Ascending aorta (tissue), 2 donors: ENCODE measurements at places on chromosomes 1 and 21.
A peak's percentile ranks its signal among the peaks of the same experiment; 100 is the strongest.

DNA sequence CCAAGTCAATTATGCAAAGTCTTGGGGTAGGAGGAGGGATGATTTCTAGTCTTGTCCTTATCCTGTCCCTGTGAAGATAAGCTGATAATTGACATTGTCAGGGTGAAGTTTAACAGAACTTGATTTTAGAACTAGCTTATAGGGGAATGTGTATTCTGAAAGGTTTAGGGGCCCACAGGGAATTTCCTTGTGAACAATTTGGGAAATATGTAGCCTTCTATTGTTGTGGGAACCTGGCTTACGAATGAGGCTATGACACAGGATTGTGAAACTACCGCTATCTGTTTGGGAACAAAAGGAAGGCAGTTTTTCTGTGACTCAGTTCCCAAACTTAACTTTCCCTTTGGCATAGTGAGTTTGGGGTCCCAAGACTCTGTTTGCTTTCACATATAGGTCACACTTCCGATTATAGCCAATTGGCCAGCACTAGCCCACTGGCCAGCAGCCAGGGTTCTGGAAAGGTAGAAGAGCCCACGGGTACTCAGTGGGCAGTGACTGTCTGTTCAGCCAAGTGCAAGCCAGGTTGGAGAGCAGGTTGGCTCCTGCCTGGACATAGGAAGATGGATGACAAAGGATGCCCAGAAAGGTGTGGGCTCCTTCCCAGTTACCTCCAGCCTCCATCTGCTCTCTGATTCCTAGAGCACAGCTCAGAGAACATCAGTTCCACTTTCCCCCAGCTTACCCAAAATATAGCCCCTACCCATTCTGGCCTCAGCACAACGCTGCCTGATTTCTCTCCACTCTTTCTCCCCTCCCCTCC, 35.5 kb downstream of the H3-3A start:
- no peak for DNase-seq

DNA sequence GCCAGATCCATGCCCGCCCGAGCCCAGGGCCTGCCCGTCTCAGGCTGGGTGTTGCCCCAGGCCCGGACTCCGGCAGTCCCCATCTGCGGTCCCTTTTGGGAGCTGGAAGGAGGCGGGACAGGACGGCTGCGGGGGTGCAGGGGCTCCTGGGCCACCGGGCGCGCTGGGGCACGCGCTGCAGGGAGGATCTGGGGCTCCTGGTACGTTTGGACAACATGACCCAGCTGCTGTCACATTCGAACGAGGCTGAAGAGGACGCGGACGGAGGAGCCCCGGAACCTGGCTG, 6.6 kb upstream of the CALML6 start:
- DNase-seq = no peak

GRCh38 chr1:226542623-226543103, 5.9 kb upstream of the STUM start:
- DNase-seq = no peak

- DNase-seq = no peak
Measured at GRCh38 chr1:60133000-60133673, 59.6 kb upstream of the C1orf87 start.

DNA sequence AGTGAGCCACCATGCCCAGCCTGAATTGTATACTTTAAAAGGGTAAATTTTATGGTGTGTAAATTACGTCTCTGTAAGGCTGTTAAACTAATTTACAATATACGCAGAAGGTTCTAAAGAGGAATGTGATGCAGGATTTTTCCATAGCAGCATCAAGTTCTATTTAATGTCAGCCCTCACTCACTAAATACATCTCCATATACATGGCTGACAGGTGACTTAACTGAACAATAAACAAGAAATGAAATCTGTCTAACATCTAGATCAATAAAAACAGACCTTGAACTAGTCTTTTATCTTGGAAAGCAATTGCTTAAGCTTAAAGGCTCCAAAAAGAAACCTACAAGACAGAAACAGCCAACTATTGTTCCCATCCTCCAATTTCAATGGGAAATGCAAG, 121.5 kb upstream of the MAP1LC3C start:
- DNase-seq = no peak

- no peak for DNase-seq
Measured at GRCh38 chr21:45153358-45154318, 79.3 kb downstream of the ADARB1 start.

DNA sequence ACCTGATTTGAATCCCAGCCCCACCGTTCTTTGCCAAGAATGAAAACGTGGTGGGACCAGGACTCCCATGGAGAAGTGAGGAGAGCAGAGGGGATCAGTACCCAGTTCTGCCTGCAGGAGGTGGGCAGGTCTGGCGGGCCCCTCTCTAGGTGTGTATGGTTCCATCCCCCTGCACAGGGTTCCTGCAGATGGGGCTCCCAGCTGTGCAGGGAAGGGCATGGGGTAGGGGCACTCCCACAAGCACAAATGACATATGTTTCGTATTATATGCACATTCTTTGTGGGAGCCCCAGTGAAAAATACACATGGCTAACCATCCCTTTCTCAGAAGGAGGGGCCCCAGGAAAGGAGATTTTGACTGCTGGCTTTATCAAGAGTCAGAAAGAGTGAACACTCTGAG, 144.6 kb downstream of the PLPP3 start:
- DNase-seq = no peak

DNA sequence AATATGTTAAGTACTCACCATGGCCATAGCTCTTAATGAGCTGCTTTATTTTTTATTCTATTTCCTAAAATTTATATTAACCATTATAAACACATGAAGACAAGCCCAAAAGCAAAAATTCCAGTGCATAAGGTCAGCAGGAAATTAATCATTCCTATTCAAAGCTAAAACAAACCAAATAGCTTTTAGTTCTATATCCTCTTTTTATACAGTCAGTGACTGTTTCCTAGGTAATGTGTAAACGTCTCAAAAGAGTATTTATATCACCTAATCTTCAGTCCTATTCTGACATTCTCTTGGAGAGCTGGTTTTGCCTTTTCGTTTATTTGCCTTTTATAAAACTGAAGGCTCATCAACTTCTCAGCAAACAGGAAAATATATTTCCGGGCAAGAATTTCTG, 4.2 kb downstream of the GOLPH3L start:
- DNase-seq = no peak

GRCh38 chr1:49036700-49037099, 260.0 kb upstream of the BEND5 start:
- no peak for DNase-seq

- no peak for DNase-seq
Measured at GRCh38 chr1:241615043-241615974, 24.9 kb downstream of the CHML start.

GRCh38 chr1:51989582-51990477, 670 bp downstream of the RAB3B start:
- no peak for DNase-seq

DNA sequence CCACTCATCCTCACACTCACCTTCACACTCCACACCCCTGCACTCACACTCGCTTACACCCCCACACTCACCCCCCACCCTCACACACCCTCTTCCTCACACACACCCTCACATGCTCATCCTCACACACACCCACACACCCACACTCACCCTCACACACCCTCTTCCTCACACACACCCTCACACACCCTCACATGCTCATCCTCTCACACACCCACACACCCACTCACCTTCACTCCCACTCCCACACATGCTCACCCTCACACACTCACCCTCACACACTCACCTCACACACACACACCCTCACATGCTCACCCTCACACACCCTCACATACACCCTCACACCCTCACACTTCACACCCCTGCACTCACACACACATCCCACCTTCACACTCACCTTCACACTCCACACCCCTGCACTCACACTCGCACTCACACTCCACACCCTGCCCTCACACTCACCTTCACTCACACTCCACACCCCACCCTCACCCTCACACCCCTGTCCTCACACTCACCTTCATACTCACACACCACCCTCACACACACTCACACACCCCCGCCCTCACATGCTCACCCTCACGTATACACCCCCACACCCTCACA, 42.6 kb upstream of the EDN2 start:
- no peak for DNase-seq

- no peak for DNase-seq
Measured at GRCh38 chr21:40020651-40021050, 153.4 kb downstream of the PCP4 start.

- DNase-seq = no peak
Measured at GRCh38 chr1:226875641-226876295, 5.4 kb downstream of the PSEN2 start.

- peak; percentile 56 for DNase-seq
Measured at GRCh38 chr21:33296156-33296555, 28.6 kb upstream of the IFNAR1 start.

DNA sequence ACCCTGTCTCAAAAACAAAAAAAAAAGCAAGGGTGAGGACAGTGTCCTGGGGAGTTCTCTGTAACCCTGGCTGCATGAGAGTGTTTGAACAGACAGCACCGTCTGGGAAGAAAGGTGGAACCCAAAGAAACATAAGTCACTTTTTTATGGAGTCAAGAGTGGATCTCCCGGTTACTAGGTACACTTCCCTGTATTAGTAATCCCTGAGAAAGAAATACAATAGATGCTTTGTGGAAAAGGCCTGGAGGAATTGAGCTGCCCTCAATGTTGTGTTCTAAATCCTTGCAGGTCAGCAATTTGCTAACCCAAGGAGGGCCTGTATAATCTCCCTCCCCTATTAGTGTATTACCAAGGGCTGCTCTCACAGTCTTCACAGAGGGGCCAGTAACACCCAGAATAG, 16.6 kb downstream of the DEGS1 start:
- no peak for DNase-seq

DNA sequence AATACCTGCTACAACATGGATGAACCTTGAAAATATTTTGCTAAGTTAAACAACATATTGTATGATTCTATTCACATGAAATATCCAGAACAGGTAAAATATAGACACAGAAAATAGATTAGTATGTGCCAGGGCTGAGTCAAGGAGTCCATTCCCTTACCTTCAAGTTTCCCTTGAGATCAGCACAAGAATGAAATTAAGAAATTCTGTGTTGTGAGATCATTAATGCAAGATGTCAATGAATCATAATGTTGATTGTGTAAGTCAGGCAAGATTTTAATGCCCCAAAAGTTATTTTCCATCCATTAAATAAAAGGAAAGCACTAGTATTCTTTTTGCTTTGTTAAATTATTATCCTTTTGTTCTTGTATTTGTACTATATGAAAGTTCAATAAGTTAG, 139.4 kb downstream of the MRPL39 start:
- DNase-seq = no peak

GRCh38 chr1:192574073-192574472, 1.5 kb upstream of the RGS1 start:
- DNase-seq = no peak

- no peak for DNase-seq
Measured at GRCh38 chr1:204443260-204443619, 31.6 kb upstream of the PPP1R15B start.

DNA sequence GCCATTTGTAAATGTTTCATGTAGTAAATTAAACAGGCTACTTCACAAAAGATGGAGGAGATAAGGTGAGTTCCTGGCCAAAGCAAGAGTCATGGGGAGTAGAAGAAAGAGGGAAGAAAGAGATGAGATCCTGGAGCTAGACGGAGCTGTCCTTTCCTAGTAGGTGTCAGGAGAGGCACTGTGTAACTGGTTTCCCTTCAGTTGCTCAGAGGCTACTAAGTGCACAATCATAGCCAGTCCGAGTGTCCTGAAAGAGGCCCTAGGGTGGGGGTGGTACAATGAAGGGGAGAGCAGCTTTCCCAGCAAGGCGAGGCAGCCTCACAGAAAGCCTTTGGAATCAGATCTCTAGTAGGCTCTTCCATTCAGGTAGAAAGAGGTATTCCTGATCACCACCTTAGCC, 390.9 kb downstream of the KCNH1 start:
- no peak for DNase-seq

- DNase-seq = no peak
Measured at GRCh38 chr21:29179503-29179902, 49.1 kb downstream of the MAP3K7CL start.
